ENCODE measurements at places on chromosomes 2 and 18.

GRCh38 chr18:47936952-47937351 is 6.5 kb upstream of the SMAD2 start:
- no peak for DNase-seq

DNA sequence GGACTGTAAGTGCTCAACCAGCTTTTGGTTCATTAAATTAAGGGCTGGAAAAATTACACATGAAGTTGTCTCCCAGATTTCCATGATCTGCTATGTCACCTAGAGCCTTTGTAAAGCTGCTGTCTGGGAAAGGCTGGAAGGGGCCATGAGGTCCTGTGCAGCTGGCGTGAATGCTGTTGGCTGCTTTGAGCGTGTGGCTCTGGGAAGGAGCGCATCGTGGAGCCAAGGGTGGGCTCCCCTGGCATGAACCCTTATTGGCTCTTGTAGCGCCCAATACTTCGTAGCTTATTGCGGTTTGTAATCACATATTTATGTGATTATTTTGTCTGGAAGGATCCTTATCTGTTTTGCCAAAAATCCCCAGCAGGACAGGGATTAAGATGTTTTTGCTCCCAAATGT is 70.5 kb upstream of the LMAN1 start:
- no peak for DNase-seq

DNA sequence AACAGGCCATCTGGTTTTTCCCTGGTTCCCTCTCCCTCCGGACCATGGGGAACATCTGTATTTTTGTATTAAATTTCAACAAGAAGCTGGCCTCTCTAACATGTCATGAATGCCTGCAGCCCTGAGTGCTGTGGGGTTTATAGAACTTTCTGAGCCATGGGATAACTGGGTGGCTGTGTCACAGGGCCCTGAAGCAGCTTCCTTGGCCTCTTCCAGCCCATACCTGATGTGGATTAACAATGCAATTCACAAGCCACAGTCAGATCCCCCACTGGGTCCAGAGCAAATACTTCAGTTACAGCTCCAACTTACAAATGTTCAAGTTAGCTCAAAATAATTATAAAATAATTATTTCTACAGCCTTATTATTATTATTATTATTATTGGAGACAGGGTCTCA is 307.8 kb upstream of the CELF4 start:
- no peak for DNase-seq

GRCh38 chr2:54471221-54471711 is 15.1 kb downstream of the SPTBN1 start:
- no peak for DNase-seq

GRCh38 chr2:218366621-218367414 is 10.2 kb downstream of the CATIP start:
- no peak for DNase-seq

GRCh38 chr2:177466337-177467195 is 74.0 kb downstream of the AGPS start:
- no peak for DNase-seq

- DNase-seq: no peak
These were observed at the start of gene PKDCC for GRCh38 chr2:42047488-42048298. TSS of gene PKDCC (plus strand) at chr2:42048021. CDS start at chr2:42048200, 179 bp downstream.

DNA sequence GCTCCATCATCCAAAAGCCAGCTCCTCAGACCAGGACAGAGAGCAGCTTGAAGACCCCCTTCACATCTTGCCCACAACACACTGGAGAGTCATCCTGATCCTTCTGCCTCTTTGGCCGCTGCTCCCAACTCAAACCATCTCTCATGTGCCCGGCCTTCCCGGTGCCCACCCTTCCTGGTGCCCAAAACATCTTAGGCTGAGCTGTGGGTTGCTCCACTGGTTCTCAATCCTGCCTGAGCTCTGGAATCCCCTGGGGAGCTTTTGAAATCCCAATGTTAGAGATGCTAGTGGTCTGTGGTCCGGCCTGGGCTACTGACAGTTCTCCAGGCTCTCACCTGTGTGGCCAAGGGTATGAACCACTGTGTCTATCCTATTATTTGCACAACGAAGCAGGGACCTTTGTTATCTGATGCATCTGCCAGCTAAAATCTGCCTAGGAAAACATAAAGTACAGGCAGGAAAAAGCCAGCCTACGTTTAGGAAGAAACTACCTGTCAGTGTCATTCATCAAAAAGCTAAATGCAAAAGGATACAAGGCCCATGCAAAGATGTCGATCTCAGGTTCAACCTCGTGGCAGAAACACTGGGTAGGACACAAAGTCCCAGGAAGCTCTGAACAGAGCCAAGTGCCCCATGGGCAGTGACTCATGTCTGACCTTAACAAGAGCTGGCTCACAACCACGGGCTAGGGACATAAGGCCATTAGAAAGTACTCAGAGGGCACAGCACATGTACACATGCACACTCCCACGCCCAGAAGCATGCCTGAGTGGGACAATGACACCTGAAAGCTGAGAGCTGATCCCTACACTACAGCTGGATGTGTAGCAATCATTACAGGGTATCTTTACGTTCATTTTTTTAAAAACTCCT is 30.8 kb downstream of the TBC1D8 start:
- no peak for DNase-seq

DNA sequence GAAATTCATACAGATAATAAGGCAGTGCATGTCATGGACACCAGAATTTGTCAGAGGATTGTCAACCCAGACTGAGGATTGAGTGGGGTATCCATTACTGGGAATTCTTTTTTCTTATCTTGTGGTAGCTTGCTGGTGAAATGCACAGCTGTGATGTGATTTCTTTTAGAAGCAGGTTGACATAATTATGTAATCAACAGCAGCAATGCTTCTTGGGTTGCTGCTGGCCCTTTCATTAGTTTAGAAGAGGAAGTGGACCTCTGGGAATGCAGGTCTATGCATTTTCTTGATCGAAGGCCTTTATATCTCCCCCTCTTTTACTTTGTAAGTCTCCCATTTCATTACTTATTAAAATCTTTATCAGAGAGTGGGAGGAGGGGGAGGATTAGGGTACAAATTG is 319.9 kb downstream of the AGPS start:
- no peak for DNase-seq

GRCh38 chr2:84808279-84808678 is 72.6 kb downstream of the TRABD2A start:
- no peak for DNase-seq

GRCh38 chr2:3283206-3283605 is 94.4 kb downstream of the EIPR1 start:
- no peak for DNase-seq

- DNase-seq: no peak
These were observed 1.7 kb upstream of the ONECUT2 start for GRCh38 chr18:57433482-57433881.

DNA sequence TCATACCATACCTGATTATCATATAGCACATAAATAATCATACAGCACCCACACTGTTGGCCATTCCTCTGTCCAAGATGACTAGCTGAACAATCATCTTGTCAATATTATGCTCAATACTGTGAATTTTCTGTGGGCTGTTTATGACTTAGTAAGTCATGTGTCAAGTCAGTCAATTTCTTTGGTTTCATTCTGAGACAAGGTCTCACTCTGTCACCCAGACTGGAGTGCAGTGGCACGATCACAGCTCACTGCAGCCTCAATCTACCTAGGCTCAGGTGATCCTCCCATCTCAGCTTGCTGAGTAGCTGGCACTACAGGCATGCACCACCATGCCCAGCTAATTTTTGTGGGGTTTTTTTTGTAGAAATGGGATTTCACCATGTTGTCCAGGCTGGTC is 5.7 kb downstream of the MCM6 start:
- no peak for DNase-seq

- no peak for DNase-seq
These were observed 172.8 kb downstream of the ANTXR1 start for GRCh38 chr2:69185807-69186206.

GRCh38 chr2:217830061-217830460 is 172.7 kb downstream of the TNS1 start:
- no peak for DNase-seq

Measured in stimulated activated CD8-positive, alpha-beta memory T cell treated with anti-CD3 and anti-CD28 coated beads, Interleukin-2, amount 100 ng/mL, for 48 hours (primary cell).